ENCODE measurements at places on chromosomes 13 and 19. TPM values are rescaled to one million over a fixed set of nuclear protein-coding genes. Genes with fewer than 3 reads are reported as not detected.

DNA sequence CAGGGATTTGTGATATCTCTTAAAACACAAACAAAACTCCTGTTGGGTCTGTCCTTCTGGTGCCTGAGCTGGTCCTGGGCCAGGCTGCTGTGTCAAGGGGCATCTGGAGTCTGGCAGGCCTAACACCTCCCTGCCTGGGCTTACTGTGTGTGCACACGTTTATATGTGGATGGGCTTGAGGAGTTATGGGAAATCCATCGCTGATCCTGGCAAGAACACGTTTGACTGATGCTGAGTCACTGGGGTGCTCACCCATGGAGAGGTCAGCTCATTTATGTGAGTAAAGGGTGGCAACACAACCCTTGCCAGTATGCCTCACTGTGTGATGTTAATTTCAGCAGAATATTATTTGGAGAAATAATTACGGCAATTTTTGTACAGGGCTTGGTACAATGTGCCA, 44.5 kb upstream of the PCDH8 start:
- no peak for DNase-seq

DNA sequence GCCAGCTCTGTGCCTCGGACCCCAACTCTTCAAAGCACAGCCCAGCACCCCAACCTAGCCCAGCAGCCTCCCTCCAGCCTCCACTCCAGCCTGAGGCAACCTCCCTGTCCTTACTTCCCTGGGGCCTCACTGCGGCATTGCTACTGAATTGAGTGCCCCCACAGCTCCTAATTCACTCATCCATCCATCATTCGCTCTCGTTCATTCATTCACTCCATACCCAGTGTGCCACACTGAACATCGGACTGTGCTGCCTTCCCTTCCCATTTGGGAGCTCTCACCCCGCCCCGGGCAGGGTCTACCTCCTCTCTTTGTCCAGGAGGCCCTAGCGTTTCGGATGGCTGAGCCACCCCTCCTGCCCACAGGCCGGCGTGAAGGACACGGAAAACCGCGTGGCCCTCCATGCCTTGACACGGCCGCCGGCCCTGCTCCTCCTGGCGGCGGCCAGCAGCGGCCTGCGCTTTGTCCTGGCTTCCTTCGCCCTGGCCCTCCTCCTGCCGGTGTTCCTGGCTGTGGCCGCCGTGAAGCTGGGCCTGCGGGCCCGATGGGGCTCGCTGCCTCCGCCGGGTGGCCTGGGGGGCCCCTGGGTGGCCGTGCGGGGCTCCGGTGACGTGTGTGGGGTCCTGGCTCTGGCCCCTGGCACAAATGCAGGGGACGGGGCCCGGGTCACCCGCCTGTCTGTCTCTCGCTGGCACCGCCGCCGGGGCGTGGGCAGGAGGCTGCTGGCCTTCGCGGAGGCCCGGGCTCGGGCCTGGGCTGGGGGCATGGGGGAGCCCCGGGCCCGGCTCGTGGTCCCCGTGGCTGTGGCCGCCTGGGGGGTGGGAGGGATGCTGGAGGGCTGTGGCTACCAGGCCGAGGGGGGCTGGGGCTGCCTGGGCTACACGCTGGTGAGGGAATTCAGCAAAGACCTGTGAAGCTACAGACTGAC, 1.3 kb downstream of the NAT14 start:
- no peak for DNase-seq

GRCh38 chr13:38090913-38091312, 221.3 kb upstream of the TRPC4 start:
- DNase-seq, result no peak

- DNase-seq, result no peak
Measured at GRCh38 chr19:1364070-1364704, 19.5 kb upstream of the NDUFS7 start.

DNA sequence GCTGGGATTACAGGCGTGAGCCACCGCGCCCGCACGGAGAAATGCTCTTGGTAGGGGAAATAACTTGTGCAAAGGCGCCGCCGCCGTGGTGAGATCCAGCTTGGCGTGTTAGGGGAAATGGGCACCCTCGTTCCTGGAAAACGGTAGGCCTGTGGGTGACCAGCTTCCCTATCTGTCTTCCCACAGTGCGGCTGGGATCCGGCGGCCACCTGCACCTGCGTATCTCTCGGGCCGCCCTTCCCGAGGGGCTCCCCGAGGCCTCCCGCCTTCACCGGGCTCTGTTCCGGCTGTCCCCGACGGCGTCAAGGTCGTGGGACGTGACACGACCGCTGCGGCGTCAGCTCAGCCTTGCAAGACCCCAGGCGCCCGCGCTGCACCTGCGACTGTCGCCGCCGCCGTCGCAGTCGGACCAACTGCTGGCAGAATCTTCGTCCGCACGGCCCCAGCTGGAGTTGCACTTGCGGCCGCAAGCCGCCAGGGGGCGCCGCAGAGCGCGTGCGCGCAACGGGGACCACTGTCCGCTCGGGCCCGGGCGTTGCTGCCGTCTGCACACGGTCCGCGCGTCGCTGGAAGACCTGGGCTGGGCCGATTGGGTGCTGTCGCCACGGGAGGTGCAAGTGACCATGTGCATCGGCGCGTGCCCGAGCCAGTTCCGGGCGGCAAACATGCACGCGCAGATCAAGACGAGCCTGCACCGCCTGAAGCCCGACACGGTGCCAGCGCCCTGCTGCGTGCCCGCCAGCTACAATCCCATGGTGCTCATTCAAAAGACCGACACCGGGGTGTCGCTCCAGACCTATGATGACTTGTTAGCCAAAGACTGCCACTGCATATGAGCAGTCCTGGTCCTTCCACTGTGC, 2.4 kb downstream of the GDF15 start:
- peak; percentile 88 for DNase-seq

GRCh38 chr19:41700381-41701195, 7.8 kb upstream of the CEACAM5 start:
- DNase-seq, result no peak

GRCh38 chr13:103351035-103351828, 285.0 kb upstream of the SLC10A2 start:
- DNase-seq, result peak; percentile 29

DNA sequence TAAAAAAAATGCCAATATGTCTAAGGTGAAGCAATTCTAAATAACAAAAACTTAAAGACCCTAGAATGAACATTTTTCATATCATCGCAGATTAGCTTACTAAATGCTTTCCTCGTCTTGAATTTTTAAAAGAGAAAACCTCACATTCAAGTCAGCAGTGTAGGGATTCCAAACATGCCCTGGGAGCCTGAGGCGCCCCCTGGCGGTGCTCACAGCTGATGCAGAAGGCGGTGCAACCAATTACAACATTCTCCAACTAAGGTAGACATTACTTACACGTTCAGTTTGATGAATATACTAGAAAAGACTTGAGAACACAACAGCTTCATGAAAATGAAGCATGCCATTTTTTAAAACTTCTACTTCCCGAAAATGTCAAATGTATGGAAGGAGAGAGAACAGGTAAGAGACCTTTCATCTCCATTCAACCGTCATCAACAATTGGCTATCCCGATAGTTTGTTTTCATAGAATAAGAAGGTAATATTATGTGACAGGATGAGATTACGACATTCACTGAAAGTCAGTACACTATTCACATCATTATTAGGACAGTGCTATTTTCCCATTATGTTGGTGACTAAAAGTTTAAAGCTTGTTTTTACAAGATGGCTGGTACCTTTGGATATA, 304.4 kb downstream of the DCLK1 start:
- no peak for DNase-seq

- DNase-seq, result no peak
Measured at GRCh38 chr13:31717583-31717982, 21.7 kb upstream of the RXFP2 start.

DNA sequence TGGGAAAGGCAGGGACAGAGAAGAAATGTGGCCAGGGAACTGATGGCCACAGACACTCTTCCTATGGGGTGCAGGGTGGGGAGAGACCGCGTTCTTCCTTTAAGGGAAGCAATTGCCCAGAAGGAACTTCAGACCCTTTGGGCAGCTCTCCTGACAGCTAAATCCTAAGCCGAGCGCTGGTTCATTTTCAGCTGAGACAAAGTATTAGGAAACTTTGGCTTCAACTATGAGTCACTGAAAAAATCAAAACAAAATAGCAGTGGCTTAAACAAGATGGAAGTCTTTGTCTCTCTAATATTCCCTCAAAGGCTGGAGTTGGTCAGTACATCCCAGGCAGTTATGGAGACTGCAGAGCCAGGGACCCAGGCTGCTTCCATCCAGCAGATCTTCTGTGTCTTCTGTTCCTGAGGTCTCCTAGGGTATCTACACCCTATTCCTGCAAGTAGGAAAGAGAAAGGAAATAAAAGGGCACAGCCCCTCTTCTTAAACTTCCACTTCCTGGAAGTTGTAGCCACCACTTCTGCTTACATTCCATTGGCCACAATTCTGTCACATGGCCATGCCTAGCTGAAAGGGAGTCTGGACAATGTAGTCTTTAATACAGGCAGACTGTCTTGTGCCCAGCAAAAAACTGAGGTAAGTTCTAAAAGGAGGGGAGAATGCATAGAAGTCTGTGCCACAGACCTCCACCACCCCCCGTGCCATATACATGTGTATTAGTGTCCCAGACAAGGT, 163.5 kb downstream of the KATNAL1 start:
- no peak for DNase-seq

DNA sequence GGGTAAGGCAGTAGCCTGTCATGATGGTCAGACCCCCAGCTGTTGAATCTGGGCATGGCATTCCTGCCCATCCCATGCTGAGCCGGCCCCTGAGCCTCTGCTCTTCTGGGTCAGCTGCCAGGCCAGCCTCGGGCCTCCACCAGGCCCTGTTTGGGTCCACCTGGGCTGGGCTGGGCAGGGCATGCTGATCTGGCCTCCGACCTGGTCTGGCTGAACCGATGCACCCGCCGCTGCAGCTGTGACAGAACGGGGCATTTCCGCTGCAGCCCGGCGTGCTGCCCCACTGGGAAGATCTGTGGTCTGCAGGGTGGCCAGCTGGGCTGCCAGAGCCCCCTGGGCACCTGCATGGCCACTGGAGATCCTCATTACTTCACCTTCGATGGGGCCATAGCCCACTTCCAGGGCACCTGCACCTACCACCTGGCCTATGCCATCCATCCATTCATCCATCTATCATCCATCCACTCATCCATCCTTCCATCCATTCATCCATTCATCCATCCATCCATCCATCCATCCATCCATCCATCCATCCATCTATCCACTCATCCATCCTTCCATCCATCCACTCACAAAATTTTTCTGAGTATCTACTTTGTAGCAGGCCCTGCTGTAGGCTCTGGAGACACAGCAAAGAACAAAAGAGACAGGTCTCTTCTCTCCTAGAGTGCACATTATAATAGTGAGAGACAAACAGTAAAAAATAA, 21.5 kb upstream of the FXYD3 start:
- no peak for DNase-seq

- no peak for DNase-seq
Measured at GRCh38 chr13:113405481-113406300, 41.8 kb upstream of the GRTP1 start.

DNA sequence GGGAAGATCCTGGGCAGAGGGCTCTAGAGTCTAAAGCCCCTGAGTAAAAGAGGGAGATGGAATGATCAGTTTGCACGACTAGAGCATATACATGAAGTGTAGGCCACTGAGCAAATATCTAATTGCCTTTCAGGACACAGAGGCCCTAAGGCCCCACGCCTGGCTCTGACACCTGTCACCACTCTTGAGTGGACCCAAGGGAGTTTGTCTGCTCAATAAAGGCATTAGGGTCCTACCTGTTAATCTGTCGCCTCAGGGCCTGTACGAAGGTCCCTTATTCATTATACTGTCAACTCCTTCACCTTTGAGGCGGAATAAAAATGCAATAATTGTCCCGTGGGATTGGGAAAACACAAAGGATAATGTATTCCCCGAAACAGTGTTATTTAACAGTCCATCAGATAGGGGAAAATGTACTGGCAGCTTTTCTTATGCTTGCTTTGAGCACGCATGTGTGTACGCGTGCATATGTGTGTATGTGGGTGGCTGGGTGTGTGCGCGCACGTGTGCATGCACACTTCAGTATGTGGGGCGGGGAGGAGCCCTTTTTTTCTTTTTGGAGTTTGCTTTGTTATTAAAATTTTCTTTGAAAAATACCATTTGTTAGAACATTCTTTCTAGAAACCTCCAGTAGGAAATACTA, 161.8 kb upstream of the SERP2 start:
- DNase-seq, result no peak

DNA sequence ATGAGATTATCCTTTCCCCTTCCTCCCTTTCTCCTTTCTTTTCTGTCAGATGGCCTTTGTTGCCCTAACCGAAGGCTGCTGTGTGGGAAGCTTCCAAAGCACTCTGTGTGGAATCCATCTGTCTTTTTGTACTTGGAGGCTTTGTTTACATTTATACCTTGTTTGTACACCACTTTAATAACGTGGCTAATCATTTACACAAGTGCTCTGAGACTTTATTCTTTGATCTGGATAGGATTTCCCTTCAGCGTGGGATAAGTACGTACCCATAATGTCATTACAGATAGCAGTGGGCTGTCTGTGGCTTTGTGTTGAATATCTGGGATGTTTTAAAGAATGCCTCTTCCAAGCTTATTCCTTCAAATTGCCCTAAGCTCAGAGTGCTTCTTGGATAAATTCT, 684.7 kb upstream of the SLITRK5 start:
- DNase-seq, result no peak

GRCh38 chr13:67369895-67370660, 139.9 kb upstream of the PCDH9 start:
- DNase-seq, result peak; percentile 24

DNA sequence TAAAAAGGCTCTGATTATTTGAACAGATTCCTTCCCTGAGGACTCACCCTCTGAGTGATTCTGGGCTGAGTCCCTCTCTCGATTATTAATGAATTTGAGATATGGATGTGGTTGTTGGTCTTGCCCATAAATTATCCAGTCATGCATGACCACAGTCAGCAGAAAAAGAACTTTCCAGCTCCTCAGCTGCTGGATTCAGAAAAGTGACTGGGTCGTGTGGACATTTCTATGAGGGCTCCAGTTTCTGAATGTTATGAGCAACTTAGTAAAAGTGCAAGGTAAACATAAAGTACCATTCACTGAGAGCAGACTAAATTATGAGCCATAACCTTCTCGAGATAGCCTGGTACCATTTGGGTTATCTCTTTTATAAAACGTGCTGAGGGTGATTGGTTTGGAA, 100.1 kb upstream of the CLDN10 start:
- DNase-seq, result no peak

DNA sequence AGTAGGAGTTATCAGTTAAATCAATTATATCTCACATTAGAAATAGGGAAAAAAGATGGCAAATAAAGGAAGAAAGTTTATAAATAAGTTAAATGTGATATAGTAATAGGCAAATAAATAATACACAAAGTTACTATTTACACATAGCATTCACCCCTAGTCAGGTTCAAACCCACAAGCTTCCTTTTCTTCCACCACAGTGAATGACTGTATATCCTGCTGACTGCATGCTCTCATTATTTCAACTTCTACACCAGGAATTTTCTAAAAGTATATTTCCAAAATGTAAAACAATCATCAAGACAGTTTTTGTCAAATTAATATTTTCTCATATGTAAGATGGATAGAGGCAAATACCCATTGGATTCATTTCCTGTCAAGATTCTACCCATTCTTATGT, 548.6 kb upstream of the SLITRK5 start:
- no peak for DNase-seq

Gene CERS1
- polyA plus RNA-seq, result 3.1 TPM

Gene ZNF350
- 12.2 TPM for polyA plus RNA-seq

Gene APC2
- 5.6 TPM for polyA plus RNA-seq

Gene PLK5
- 0.09 TPM for polyA plus RNA-seq

Gene ZNF772
- polyA plus RNA-seq, result 12.2 TPM

Gene S1PR5
- 0.96 TPM for polyA plus RNA-seq

Gene FCER2
- polyA plus RNA-seq, result 0.28 TPM

Gene TEX101
- not detected for polyA plus RNA-seq

Gene LRRC4B
- 6.9 TPM for polyA plus RNA-seq

Gene CYP2A6
- 0.07 TPM for polyA plus RNA-seq
